Pulmonary artery endothelial cell (primary cell): ENCODE measurements at places on chromosomes 11 and 22. TPM values are rescaled to one million over a fixed set of nuclear protein-coding genes. Genes with fewer than 3 reads are reported as not detected.

Gene GAL
- total RNA-seq = 1.3 and 1.8 TPM in 2 replicates

Gene PACS1
- total RNA-seq = 17.5 and 21.9 TPM in 2 replicates

Gene APOC3
- not detected in 2 replicates for total RNA-seq

Gene SDHD
- total RNA-seq = 164 and 252 TPM in 2 replicates

Gene FAT3
- under 0.01 TPM in 1 of 2 replicates, not detected in the other for total RNA-seq

Gene PHOX2A
- not detected in 2 replicates for total RNA-seq

Gene OR52I1
- not detected in 2 replicates for total RNA-seq

Gene SLCO2B1
- total RNA-seq = 0.13 and 0.25 TPM in 2 replicates

Gene POU2AF2
- total RNA-seq = not detected in 2 replicates

Gene RAB38
- total RNA-seq = 6.5 and 10.9 TPM in 2 replicates

Gene OR51B4
- total RNA-seq = not detected in 2 replicates

Gene TRPM5
- not detected in 2 replicates for total RNA-seq

Gene CHEK1
- 36.1 and 56.6 TPM in 2 replicates for total RNA-seq

Gene NUP160
- 27.8 and 40.5 TPM in 2 replicates for total RNA-seq

Gene SLC17A6
- total RNA-seq = not detected in 2 replicates

Gene LINC01488
- total RNA-seq = not detected in 2 replicates

Gene BDNF
- total RNA-seq = 2.7 and 3.4 TPM in 2 replicates

Gene SAMM50
- 57.3 and 59.2 TPM in 2 replicates for total RNA-seq

Gene TYR
- not detected in 2 replicates for total RNA-seq

Gene SLN
- not detected in 2 replicates for total RNA-seq

Gene C22orf42
- not detected in 2 replicates for total RNA-seq

Gene DLG2
- total RNA-seq = 0.42 and 0.66 TPM in 2 replicates

Gene SPI1
- total RNA-seq = not detected in 2 replicates

Gene CNTF
- 1.6 and 2.2 TPM in 2 replicates for total RNA-seq

Gene KIF18A
- total RNA-seq = 8.3 and 16.3 TPM in 2 replicates

Gene SMTNL1
- not detected in 2 replicates for total RNA-seq

Gene OR51B2
- total RNA-seq = not detected in 2 replicates

Gene OR8G5
- not detected in 2 replicates for total RNA-seq

Gene HBD
- not detected in 2 replicates for total RNA-seq

Gene INCENP
- total RNA-seq = 28.5 and 66.7 TPM in 2 replicates

Gene CREB3L1
- total RNA-seq = 0.42 and 1.9 TPM in 2 replicates

Gene INS
- not detected in 2 replicates for total RNA-seq

Gene CCDC157
- total RNA-seq = 1.3 and 1.6 TPM in 2 replicates

Gene CD3E
- total RNA-seq = not detected in 2 replicates

Gene OR52H1
- not detected in 2 replicates for total RNA-seq

Gene CCDC87
- 0.20 and 0.21 TPM in 2 replicates for total RNA-seq

Gene TRIM6
- total RNA-seq = 2.0 TPM in 2 replicates

Gene MMP13
- not detected in 2 replicates for total RNA-seq

Gene BBOX1
- not detected in 2 replicates for total RNA-seq

Gene TBX1
- 0.71 and 6.5 TPM in 2 replicates for total RNA-seq

Gene OR8D1
- total RNA-seq = not detected in 2 replicates

Gene F2
- total RNA-seq = 0.14 TPM in 1 of 2 replicates, not detected in the other

Gene POLR3H
- 18.3 and 22.5 TPM in 2 replicates for total RNA-seq

Gene PPM1F
- 156 and 200 TPM in 2 replicates for total RNA-seq

Gene RIMBP3C
- total RNA-seq = 0.04 TPM in 1 of 2 replicates, not detected in the other

Gene APOL4
- 0.04 and 0.53 TPM in 2 replicates for total RNA-seq

Gene TIMM10
- 52.2 and 74.4 TPM in 2 replicates for total RNA-seq

Gene KRTAP5-9
- not detected in 2 replicates for total RNA-seq

Gene MAJIN
- not detected in 2 replicates for total RNA-seq

Gene OSBP2
- total RNA-seq = 5.9 and 7.3 TPM in 2 replicates

Gene MUC2
- not detected in 2 replicates for total RNA-seq

Gene RNF214
- total RNA-seq = 8.6 and 9.9 TPM in 2 replicates

Gene TMEM121B
- 0.04 and 0.20 TPM in 2 replicates for total RNA-seq
